ENCODE measurements at places on chromosomes 16 and 17.

DNA sequence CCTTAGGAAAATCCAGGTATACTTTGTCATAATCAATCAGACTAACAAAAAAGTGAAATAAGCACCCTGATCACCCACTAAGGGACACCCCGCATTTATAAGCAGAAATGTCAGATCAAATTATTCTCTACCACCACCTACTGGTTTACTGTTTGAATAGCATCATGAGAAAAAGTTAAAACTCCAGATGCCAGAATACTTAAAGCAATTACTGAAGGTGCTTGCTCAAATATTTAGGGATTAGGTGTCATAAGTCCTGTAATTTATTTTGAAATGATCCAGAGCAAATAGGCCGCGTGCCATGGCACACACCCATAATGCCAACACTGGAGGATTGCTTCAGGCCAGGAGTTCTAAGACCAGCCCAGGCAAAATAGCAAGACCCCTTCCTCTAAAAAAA, 2.3 kb downstream of the TOP2A start:
- DNase-seq: no peak

DNA sequence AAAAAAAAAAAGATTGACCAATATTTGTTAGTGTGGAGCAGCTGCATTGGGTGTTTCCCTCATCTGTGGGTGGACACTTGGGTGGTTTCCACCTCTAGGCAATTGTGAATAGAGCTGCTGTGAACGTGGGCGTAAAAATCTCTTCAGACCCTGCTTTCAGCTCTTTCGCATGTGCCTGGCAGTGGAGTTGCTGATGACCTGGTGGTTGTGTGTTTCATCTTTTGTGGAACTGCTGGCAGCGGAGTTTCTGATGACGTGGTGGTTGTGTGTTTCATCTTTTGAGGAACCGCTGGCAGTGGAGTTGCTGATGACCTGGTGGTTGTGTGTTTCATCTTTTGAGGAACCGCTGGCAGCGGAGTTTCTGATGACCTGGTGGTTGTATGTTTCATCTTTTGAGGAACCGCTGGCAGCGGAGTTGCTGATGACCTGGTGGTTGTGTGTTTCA, 21.4 kb downstream of the ZC3H18 start:
- DNase-seq: no peak

DNA sequence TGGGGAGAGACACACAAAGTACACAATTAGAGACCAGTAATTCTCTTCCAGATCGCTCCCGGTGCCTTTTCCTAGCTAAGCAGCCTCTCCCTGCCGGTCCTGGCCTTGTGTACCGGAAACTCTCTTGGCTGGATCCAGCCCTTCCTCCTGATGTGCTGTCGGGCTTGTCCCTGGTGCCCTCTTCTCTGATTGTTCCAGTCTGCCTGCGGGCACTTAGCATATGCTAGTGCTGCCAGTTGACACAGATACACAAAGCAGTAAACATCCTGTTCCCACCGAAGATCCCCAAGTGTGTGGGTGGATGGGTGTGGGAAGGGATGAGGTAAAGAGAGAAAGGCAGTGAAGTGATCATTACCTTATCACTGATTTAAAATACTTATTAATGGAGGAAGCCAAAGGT, 9.7 kb downstream of the HS3ST3B1 start:
- no peak for DNase-seq

GRCh38 chr17:72811976-72812687, 280.4 kb downstream of the SLC39A11 start:
- DNase-seq: no peak
